ENCODE measurements at places on chromosomes 1 and 21.
A peak's percentile ranks its signal among the peaks of the same experiment; 100 is the strongest.

GRCh38 chr1:90973897-90974798 is 47.7 kb downstream of the ZNF644 start:
- peak; percentile 11 for DNase-seq

- peak; percentile 96 for DNase-seq
Observed at GRCh38 chr1:231139659-231140654, 21.9 kb upstream of the TRIM67 start.

- no peak for DNase-seq
Observed at GRCh38 chr1:5424802-5425703, 567.2 kb downstream of the NPHP4 start.

DNA sequence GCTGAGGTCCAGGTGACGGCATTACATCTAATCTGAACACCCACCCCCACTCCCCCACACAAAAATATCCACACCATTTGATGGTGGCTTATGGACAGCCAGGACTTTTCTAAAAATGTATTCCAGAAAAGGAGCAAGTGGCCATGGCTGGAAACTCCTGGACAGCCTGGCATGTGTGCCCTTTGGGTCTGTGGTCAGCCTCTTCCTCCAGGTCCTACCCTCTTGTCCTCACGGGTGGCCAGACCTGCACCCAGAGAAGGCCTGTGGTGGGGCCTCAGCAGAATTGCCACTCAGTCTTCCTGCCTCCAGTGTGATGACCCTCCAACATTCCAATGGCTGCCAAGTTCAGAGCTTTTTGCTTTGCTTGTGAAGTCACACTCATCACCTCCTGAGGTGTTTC is 600.6 kb downstream of the AJAP1 start:
- DNase-seq, result no peak

DNA sequence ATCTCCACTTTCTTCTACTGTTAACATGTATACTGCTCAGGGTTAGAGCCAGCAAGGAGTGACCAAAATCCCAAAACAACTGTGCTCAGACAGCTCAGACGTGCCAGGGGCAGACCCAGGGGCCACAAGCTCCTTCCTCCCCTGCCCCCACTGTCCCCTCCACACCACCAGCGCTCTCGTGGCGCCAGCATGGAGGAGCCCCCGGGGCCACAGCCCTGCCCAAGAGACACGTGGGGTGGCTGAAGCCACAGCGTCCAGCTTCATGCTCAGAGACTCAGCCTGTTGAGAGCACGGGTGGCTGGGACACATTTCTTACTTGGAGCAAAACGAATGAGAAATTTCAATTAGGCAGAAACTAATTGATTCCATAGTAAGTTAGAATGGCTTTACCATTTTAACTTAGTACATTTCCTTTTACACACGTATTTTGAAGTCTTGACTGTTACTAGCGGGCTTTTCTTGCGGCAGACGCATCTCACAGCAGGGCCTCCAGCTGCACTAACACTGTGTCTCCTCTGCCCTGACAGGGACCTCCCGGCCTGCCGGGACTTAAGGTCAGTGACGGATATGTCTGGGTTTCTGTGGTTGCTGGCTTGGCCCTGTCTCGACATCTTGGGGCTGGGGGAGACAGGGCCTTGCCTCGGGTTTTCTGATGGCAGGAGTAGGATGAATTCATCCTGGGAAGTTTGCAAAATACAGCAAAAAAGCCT is 54.2 kb downstream of the SLC19A1 start:
- DNase-seq, result no peak

DNA sequence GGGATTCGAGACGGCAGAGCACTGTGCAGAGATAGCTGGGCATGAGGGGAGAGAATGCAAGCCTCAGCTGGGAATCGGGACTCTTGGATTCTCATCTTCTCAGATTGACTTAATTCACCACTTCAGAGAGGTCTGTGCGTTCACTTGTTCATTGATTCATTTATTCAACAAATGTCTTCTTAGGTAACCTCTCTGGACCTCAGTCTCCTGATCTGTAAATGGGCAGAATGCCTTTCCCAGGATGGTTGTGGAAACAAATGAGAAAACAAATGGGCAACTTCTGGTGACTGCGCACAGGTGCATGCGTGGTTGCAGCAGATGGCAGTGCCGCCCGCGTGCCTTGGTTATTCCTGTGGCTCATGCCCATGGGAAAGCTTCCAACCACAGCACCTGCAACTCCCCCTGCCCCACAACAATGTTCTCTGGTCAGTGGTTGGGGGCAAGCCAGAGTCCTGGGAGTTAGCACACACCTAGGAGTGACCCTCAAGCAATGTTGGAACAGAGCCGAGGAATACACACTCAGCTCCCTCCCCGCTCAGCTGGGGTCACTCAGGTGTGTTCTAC is 110.1 kb upstream of the RUNX3 start:
- DNase-seq, result no peak

DNA sequence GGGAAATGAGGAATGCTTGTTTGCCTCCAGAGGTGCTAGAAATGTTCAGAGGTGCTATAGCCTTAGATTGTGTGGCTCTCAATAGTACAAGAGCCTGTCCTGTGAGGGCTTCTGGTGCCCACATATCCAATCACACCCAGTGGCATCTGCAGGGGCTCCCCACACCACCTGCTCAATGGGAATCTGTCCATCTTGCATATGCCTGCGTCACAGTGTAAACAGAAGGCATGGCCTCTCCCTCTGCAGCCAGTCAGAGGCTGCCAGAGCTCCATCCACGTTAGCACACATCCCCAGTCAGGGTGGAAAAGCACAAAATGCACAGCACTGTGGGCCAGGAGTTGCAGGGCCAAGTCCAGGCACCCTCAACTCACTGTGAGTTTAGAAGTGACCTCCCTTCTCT is 113.6 kb upstream of the GRIK3 start:
- no peak for DNase-seq

GRCh38 chr1:67747671-67748546 is 62.9 kb downstream of the GADD45A start:
- DNase-seq, result no peak

- DNase-seq, result no peak
Observed at GRCh38 chr1:174116042-174116441, 43.3 kb upstream of the RABGAP1L start.
